ENCODE measurements at places on chromosomes 13 and 19. TPM values are rescaled to one million over a fixed set of nuclear protein-coding genes. Genes with fewer than 3 reads are reported as not detected.

The SSC5D gene
- 4.1 TPM for polyA plus RNA-seq

DNA sequence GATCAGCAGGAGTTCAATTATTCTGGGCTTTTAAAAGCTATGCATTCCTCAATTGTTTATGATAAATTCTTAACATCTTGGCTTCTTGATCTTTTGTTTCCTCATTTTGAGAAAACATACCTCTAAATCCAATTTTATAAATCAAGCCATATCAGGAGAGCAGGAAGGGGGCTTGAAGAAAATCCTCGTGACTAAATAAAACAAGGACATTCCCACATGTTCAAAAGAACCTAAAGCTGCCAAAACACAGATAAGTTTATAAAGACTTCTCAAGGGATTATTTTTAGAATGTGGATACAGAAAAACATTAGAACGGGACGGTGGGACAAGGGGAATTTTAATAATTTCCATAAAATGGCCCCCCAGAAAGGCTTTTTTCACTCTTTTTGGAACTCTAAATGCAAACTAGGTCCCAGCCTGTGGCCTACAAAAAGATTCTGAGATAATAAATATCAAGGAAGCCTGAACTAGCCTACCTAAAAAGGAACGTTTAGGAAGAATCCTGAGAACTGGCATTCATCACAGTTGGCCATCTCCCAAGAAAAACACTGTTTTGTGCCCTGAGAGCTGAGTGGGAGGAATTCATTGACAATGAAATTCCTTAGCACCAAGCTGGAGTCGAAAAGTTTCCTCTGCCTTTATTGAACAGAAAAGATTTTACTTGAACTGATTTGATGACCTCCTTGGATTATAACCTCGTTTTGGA, 30.1 kb downstream of the ZAR1L start:
- peak; percentile 60 for DNase-seq

DNA sequence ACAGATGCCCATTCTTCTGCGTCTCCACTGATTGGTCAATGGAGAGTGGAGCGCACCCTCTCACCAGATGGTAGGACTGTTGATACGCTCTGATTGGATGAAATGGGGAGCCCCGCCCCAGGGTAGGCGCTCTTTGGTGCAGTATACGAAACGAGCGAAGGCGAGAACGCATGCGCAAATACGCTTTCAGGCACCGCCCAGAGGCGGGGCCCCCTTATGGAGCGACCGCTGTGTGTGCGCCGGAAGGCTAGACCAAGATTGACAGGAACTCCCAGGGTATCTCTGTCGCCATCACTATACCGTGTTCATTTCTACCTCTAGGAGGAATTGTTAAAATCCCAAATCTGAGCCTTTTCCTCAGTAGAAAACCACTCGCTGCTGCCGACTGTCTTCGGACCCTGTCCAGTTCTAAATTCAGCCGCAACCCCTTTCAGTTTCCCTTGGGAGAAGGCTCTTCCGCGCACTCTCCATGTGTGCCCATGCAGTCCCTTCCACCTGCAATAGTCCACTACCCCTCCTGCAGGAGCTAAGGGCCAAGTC, 720 bp upstream of the HNRNPL start:
- DNase-seq = peak; percentile 100

DNA sequence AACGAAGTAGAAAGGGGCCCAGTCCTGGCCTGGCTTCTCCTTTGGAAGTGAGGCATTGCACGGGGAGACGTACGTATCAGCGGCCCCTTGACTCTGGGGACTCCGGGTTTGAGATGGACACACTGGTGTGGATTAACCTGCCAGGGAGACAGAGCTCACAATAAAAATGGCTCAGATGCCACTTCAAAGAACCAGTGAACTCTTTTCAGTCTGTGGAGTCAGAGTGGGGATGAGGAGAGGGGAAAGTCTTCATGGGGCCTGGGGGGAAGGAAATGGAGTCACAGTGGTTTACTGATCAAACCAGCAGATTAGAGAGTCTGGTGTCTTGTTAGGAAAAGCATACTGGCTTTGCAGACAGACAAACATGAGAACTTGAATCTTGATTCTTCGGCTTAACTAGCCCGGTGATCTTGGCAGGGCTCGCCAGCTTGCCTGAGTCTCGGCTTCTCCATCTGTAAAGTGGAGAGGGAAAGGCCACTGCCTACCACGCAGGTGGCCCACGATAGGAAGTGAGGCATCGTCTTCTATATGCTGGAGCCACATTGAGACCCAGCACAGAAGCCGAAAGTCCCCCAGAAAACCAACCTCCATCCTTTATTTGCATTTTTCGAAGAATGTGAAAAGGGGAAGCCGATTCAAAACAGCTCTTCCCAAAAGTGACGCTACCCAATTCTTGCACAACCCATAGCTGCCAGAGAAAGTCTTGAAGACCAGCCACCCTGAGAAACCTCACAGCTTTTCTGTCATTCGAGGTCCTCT, at the start of gene FFAR1:
FFAR1 (plus strand) TSS at position 732 of the 759 bp plus-strand sequence. CDS start 3,650 bp downstream, outside the sequence.
- DNase-seq = no peak
